Renal cortex interstitium (tissue), 15 donors: ENCODE measurements at places on chromosomes 13 and 19.

GRCh38 chr19:57934820-57935665, at the start of gene ZNF418:
ZNF418 (minus strand) TSS chr19:57935402; CDS start chr19:57933822, 1,580 bp downstream.
- peak; percentile 87 for DNase-seq

- DNase-seq, result no peak
Observed at GRCh38 chr19:48934837-48935236, 1.3 kb downstream of the DHDH start.

DNA sequence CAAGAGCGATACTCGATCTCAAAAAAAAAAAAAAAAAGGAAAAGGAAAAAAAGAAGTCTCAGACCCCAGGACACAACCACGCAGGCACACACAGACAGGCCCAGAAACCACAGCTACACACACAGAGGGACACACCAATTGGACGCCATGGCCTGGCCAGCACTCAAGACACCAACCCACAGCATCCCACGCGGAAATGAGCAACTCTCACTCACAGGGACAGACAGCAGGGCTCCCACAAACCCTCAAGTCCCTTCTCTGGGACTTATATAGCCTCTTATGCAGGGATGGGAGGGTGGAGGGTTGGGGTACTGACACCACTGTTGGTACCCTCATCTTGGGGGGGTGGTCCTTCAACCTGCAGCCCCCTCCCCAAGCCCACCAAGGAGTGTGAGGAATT, 5.9 kb downstream of the NOTCH3 start:
- DNase-seq, result no peak

GRCh38 chr13:80339563-80339911, 1.4 kb downstream of the SPRY2 start:
- no peak for DNase-seq

DNA sequence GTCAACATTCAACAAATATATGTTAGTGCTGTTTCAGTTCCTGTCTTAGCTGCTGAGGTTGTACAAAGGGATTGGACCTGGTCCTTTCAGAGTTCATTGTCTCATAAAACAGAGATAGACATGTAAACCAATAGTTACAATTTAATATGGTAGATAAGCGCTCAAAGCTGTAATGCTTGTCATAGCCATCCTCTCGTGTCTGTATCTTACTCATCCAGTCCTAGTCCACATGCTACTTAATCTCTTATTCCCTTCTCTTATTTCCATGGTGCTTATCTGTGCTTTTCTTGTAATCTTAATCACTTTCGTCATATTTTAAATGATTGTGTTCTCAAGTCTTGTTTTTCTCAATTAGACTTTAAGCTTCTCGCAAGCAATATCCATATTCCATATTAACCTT, 185.2 kb upstream of the OBI1 start:
- DNase-seq, result no peak
